T-helper 22 cell (primary cell): ENCODE measurements at places on chromosomes 2 and 18.

DNA sequence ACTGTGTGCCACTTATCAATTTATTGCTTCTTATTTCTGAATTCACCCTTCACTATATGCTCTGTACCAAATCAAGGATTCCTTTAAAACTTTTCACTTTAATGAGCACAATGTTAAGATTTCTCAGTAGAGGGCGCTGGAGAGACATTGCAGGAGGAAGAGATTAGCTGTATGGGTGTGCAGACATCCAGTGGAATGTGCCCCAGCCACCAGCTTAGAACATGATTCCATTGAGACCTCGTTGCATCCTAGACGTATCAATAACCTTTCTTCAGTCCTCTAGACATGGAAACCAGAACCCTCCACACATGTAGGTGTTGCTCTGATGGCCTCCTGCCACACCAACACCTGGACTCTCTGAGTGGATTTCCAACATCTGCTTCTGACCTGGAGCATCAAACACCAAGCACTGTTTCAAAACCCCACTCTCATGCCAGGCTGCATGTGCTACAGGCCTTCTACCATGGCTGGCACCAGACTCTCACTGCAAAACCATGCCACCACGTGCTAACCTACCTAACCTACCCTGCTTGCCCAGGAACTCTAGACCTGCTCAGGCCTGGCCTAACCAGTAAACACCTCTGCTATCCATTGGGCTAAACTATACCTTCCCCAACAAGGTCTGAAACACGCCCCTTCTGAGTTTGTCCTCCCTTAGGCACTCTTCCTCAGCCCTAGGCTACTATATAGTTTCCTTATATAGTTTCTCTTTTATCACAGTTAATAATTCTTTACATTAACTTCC, 633.2 kb upstream of the PKDCC start:
- DNase-seq: no peak

DNA sequence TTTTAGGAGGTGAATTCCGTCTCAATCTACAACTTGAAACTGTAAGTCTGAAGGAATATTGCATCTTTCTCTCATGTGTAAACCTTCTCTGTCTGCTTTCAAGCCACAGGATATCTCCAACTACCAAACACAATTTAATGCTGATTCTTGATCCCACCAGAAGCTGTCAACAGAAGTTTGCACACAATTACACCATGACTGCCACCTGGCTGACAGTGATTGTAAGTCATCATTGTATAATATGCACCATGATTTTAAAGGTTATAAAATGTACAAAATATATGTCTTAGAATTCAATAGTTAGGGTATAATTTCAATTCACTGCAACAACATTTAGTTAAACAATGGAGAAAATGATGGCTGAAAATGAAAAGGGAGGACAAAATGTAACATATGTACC, 18.4 kb downstream of the PREPL start:
- DNase-seq: no peak

- no peak for DNase-seq
Measured at GRCh38 chr2:73839653-73840411, 11.1 kb downstream of the STAMBP start.

- DNase-seq: no peak
Measured at GRCh38 chr2:218125626-218126080, at the start of gene CXCR2. Gene CXCR2 (plus strand): TSS chr2:218126028. CDS start chr2:218134802, 8,774 bp downstream.

DNA sequence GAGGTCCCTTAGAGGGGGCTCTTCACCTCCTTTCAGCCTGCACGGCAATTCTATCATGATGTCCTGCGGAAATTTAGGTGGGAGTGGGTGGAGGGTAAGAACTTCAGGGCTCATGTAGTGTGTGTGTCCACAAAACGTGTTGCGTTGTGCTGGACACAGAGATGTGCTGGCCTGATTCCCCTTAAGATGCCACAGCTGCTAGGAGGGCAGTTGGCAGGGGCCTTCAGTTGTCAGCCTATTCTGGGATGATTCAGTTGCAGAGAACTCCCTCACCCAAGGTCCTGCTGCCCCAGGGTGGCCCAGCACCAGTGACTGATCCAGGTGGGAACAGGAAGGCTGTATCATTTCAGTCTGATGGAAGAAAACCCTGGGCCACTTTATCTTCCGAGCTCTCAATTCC, 1.0 kb upstream of the HJURP start:
- DNase-seq: no peak

GRCh38 chr2:149819356-149819957, 231.9 kb upstream of the MMADHC start:
- no peak for DNase-seq

DNA sequence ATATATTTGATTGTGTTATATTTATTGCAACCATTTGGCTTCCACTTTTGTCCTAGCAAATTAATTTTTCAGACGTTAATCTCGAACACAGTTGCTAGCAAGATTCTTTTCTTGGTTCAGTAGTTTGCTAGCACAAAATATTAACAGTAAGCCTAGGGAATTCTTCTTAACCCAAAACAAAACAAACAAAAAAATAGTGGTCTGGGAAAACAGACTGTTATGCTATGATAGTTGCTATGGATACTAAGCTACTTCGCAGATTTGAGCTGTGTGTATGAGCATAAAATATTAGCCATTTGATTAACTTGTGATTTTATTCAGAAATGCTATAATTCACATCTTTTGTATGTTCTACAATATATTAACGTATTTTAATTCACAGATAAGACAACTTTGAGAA, 541.5 kb upstream of the NETO1 start:
- DNase-seq: no peak

- DNase-seq: no peak
Measured at GRCh38 chr2:75311993-75312392, 112.7 kb upstream of the TACR1 start.
